ENCODE measurements at places on chromosomes 5 and 9.

GRCh38 chr5:125199373-125199772 lies 452.9 kb upstream of the ZNF608 start:
- no peak for DNase-seq

DNA sequence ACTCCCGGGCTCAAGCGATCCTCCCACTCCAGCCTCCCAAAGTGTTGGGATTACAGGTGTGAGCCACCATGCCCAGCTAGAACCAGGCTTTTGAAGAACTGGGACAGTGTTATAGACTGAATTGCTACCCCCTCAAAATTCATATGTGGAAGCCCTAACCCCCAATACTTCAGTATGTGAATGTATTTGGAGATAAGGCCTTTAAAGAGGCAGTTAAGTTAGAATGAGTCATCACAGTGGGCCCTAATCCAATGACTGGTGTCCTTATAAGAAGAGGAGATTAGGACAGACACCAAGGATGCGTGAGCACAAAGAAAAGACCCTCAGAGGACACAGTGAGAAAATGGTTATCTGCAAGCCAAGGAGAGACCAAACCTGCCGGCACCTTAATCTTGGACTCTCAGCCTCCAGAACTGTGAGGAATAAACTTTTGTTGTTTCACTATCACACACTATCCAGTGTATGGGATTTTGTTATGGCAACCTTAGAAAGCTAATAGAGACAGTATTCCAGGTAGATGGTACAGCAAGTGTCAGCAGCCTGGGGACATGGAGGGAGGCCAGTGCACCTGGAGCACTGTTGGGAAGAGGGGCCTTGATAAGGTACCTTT lies 31.4 kb upstream of the ERGIC1 start:
- no peak for DNase-seq

GRCh38 chr5:158154226-158155005 lies 295.5 kb upstream of the CLINT1 start:
- peak; percentile 37 for DNase-seq

DNA sequence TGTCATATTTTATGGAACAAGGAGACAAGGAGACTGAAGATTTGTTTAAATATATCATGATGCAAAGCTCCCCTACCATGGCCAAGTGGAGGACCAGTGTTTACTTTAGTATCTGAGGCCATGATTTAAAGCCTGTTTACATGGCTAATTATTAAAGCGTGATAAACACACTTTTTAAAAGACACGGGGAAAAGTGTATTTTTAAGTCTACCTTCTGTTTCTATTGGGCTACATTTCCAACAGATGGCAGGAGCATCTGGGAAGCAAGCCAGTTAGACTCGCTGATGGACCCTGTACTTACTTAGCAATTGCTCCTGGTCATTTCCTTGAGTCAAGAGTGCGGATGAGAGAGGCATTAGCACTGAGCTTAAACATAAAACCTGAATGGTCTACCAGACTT lies 480.3 kb upstream of the SEMA6A start:
- no peak for DNase-seq

DNA sequence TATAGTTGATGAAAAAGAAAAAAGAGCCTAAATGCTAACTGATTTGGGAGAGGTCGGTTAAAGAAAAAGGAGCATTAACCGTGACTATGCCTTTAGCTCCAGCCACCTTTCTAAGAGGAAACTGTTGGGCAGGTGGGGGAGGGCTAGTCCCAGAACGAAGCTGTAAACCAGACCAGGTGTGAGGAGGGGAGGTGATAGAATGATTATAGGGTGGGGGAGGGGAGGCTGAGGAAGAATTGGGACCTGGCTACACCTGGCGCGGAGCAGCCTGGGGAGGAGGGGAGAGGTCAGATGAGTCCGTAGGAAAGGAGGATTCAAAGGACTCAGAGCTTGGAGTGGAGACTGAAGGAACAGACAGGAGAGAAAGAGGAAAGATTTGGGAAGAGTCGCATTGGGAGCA lies 73.4 kb downstream of the PHAX start:
- DNase-seq: no peak

- no peak for DNase-seq
Observed at GRCh38 chr5:124764992-124765611, 18.7 kb upstream of the ZNF608 start.

GRCh38 chr9:109323771-109324170 lies 2.9 kb upstream of the EPB41L4B start:
- no peak for DNase-seq

- DNase-seq: no peak
Observed at GRCh38 chr9:117411547-117411946, 3.3 kb downstream of the ASTN2 start.

DNA sequence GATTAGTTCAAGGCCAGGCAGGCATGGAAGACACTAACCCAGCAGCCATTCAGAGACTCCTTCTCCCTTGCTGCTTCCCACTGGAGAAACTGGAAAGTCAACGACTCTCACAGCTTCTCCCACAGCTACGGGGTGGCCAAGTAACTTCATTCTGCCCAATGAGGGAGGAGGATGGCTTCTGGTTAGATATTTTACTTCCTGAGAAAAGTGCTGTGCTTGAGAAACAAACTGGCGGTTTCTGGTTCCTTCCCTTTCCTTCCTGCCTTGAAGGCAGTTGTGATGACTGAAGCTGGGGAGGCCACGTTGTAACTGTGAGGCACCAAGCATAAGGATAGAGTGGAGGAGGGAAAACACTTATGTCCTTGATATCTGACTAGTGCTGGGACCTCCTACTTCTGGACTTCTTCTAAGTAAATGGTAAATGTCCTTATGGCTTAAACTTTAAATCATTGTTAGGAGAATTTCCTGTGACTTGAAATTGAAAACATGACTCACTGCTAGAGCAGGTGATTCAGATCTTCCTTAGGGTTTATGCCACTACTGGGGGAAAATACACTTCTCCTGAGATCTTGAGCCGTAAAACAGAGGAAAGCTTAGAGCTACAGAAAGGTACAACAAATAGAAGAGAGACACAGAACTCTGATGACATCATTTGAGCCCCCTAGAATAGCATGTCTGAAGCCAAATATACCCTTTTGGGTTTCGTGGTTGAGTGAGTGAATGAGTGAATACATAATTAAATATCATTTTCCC lies 3.1 kb upstream of the GNPDA1 start:
- no peak for DNase-seq

- DNase-seq: no peak
Observed at GRCh38 chr9:117258184-117258866, 156.5 kb downstream of the ASTN2 start.

GRCh38 chr5:17203329-17204132 lies 13.9 kb upstream of the BASP1 start:
- no peak for DNase-seq

GRCh38 chr5:51468196-51468595 lies 84.9 kb downstream of the ISL1 start:
- no peak for DNase-seq

DNA sequence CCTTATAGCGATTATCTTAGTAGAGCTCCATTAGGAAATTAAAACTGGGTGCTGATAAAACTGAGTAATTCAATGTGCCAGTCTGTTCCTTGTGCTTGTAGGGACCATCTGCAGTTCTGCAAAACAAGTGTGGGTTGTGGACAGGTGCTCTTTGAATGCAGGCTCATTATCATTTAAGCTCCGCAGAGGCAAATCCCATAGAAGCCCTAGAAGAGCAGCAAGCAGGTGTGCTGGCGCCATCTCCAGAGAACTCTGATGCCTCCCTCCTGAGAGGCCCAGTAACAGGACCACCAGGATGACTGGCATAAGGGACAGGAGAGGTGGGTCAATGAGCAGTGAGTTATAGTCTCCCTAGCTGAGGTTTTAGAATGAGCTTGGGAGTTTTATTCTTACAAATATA lies 1342.4 kb upstream of the DMAC1 start:
- DNase-seq: no peak

GRCh38 chr9:93598647-93599241 lies 22.4 kb downstream of the PHF2 start:
- no peak for DNase-seq

GRCh38 chr9:68706363-68707201 lies 1.5 kb downstream of the PIP5K1B start:
- DNase-seq: no peak

DNA sequence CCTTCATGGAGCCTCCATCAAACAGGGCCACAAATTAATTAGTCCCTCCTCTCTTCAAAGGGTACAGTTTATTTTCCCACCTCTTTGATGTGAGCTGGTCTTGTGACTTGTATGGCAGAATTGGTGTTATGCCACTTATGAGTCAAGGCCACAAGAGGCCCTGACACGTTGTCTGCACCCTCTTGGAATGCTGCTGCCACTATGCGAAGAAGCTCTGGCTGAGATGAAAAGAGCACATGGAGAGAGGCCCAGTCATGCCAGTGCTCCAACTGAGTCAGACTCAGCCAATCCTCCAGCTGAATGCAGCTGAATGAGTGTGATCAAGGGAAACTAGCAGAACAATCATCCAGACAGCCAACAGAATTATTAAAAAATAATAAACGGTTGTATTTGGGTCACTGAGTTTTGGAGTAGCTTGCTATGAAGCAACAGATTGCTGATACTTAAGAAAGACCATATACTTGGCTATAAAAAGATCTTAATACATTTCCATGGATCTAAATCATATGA lies 128.3 kb downstream of the MARCHF11 start:
- DNase-seq: no peak

GRCh38 chr9:13809401-13809800 lies 504.5 kb downstream of the NFIB start:
- DNase-seq: no peak

- no peak for DNase-seq
Observed at GRCh38 chr5:120430572-120430971, 33.5 kb upstream of the PRR16 start.

- peak; percentile 29 for DNase-seq
Observed at GRCh38 chr9:136947028-136947891, 2.2 kb downstream of the C8G start.

GRCh38 chr9:9499546-9499945 lies 1113.3 kb downstream of the PTPRD start:
- no peak for DNase-seq

GRCh38 chr9:5628183-5628529 lies 751 bp upstream of the RIC1 start:
- no peak for DNase-seq

GRCh38 chr5:37554938-37555337 lies 175.8 kb downstream of the WDR70 start:
- no peak for DNase-seq

- DNase-seq: no peak
Observed at GRCh38 chr5:68849906-68850305, 243.9 kb upstream of the SLC30A5 start.

DNA sequence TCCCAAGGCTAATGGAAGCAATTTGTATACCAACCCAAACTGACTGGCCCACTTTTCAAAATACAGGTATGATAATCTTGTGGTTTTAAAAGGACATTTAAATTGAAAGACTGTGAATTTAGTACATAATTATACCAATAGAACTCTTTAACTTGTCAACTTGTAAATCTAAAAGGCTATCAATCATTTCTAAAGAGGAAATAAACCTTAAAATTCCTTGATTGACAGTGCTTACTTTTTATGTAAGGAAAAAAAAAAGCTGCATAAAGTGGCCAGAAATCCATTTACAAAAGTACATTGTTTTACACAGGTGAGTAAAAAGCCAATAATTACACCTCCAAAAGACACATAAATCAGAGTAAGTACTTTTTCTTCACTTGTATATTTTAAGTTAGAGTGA lies 367.4 kb downstream of the EBF1 start:
- DNase-seq: no peak

GRCh38 chr9:125638239-125639045 lies 68.6 kb downstream of the MAPKAP1 start:
- no peak for DNase-seq

DNA sequence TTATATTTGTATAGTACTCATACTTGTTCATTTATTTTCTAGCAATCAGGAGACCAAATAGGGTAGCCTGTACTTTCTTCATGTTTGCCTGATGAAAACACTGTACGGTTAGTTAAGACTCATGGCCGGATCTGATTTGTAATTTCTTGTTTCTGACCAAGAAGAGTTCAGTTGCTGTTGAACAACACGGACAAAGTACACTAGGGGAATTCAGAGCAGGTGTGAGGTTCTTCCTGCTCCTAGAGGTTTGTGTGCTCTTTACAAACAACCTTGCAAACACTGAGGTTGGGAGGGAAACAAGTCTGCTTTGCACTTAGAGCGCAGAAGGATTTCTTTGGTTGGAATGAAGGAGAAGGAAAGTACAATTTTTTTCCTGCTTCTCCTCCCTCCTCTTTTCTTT lies 69.7 kb downstream of the TRIO start:
- DNase-seq: no peak

- peak; percentile 37 for DNase-seq
Observed at GRCh38 chr5:111070272-111071134, 1.0 kb upstream of the TSLP start.

DNA sequence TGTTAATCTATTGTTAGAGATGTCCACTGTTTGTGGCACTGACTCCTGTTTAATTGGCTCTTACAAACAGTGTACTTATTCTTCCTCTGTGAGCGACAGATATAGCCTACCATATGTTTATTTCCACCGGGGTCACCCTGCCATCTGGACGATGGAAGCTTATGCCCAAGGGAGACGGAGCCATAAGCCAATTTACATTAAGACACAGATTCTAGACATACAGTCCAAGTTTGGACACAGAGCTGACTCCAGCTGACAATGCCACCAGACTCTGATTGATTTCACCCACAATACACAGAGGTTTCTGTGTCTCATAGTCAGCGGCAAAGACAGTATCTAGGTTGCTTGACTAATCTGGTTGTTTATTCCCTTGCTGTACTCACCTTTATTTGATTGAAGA lies 198.9 kb downstream of the ENC1 start:
- DNase-seq: no peak

DNA sequence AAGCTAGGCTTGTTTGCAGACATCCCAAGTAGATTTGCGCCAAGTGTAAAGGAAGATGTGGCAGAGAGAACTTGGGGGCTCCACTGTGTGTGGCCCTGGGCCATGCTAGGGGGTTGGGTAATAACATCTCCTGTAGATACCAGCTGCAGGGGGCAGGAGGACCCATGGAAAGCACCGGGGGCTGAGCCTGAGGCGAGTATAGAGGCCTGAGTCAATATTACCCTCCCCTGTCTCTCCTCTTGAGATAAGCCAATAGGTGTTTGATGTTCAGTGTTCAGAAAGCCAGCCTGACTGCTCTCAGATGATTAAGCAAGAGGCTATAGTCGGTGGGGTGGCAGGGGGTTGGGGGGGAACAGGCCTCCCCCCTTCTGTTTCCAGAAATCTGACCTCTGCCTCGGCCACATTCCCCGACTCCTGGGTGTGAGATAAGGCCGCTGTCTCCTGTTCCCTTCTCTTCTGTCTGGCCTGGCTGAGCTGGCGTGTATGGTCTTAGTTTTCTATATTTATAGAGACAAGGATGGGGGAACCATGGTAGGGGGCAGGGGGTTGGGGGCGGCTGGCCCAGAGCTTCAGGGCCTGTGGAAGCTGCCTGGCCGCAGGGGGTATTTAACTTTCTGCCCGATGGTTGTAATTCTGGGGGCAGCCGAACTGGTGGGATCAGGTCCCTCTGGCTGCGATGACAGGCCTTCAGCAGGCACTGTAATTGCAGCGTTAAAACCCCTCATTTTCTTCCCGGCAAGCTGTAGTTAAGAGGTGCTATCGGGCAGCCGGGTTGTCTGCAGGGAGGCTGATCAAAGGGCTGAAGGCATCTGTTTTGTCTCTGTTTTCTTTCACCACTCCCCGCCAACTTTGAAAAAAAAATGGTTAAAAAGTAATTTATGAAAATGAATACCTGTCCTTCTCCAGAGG lies 292.0 kb downstream of the NSG2 start:
- no peak for DNase-seq

Data from heart left ventricle (tissue), 16 donors.